Activated CD4-positive, alpha-beta T cell treated with anti-CD3 and anti-CD28 coated beads, Interleukin-2, amount 10 ng/mL, durations not matched to agents 24 days and 14 days (primary cell): ENCODE measurements at places on chromosomes 13 and 19. TPM values are rescaled to one million over a fixed set of nuclear protein-coding genes. Genes with fewer than 3 reads are reported as not detected.
A peak's percentile ranks its signal among the peaks of the same experiment; 100 is the strongest.

GRCh38 chr13:78192716-78193115 lies 274.1 kb upstream of the EDNRB start:
- no peaks in the 10 kb centered on the region for H3K36me3 ChIP-seq
- no peak overlapping the region for H3K4me3 ChIP-seq
- no peak for DNase-seq
- H3K27ac ChIP-seq, result no peak overlapping the region
- no peaks in the 10 kb centered on the region for H3K4me1 ChIP-seq

DNA sequence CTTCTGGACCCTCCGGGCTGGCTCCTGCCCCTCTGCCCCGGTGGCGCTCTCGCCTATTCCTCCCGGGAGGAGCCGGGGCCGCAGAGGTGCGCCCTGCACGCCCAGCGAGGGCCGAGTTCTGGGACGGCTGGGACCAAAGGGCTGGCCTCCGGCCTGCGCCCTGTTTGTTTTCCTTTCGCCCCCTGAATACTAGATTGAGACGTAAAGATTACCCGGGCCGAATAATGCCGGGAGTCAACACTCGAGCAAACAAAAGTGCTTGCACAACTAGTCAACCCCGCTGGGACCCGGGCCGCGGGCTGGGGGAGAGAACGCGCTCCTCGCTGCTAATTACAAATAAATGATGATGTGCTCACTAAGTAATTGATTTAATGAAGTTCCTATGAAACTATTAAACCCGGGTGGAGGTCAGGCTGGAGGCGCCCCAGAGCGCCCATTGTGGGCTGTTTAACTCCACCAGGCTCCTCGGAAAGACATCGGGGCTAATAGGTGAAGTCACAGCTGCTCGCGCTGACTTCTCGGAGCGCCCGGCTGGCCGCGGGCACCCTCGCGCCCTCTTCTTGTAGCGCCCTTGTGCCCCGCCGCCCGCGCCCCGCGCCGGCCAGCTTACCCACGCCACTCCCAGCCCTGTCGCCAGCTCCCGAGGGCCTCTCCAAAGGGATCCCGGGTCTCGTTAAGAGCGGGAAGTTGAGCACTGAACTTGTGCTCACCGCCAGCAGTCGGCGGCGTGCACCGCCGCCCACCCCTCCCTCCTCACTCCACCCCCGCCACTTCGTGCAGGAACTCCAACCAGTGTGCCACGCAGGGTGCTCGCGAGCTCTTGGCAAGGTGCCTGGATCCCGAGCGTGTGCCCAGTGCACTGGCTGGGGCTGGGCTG lies 14.9 kb downstream of the ZIC5 start:
- peak overlapping the region; percentile 51 for H3K27ac ChIP-seq
- peaks cover 7% of the 10 kb centered on the region for H3K4me1 ChIP-seq
- H3K36me3 ChIP-seq, result no peaks in the 10 kb centered on the region
- H3K4me3 ChIP-seq, result peak overlapping the region; percentile 35

DNA sequence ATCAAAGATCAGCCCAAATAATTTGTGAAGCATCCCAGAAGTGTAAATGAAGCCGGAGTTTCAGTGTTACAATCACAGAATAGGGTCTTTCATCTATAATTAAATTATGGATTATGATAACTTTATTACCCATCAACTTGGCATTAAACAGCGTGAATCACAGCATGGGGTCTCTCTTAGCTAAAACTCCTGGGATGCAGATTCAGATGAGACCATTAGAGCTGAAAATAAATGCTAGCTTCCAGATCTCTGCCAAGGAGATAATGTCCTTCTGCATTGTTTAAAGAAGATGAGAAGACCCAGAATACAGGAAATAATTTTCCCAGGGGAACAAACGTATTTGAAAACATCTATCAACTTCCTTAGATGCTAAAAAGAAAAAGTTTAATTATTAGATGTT lies 546.0 kb upstream of the PCDH9 start:
- DNase-seq, result no peak
- no peaks in the 10 kb centered on the region for H3K4me1 ChIP-seq
- no peak overlapping the region for H3K4me3 ChIP-seq
- no peaks in the 10 kb centered on the region for H3K36me3 ChIP-seq

- H3K4me3 ChIP-seq, result peak within 1 kb of the TSS; percentile 82
- peak; percentile 86 for DNase-seq
- H3K27ac ChIP-seq, result peak within 1 kb of the TSS; percentile 73
- peaks cover 8% of the 10 kb centered on the region for H3K4me1 ChIP-seq
- H3K36me3 ChIP-seq, result peaks cover 6% of the 10 kb centered on the region
Observed at GRCh38 chr19:2015608-2015950, at the start of gene BTBD2. Gene BTBD2 (minus strand): TSS chr19:2015714. CDS start chr19:2015703, 11 bp downstream.

DNA sequence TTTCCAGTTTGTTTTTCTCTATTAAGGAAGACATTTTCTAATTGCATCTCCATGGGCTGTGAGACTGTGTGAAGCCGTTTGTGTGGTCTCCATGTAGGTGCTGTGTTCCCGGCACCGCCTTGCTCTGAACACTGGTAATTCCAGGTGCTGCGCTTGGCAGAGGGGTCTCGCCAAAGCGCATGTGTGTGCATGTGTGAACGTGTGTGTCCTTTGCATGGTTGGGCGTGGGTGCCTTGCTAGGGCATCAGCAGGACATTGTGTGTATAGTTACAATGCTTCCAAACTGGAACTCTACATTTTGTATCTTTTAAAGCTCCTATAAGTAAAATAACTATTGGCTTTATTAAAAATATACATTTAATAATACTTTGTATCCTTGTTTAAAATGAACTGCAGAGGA lies 9.8 kb upstream of the GPI start:
- H3K4me1 ChIP-seq, result peaks cover 34% of the 10 kb centered on the region
- H3K4me3 ChIP-seq, result no peak overlapping the region
- H3K27me3 ChIP-seq, result no peaks in the 10 kb centered on the region

DNA sequence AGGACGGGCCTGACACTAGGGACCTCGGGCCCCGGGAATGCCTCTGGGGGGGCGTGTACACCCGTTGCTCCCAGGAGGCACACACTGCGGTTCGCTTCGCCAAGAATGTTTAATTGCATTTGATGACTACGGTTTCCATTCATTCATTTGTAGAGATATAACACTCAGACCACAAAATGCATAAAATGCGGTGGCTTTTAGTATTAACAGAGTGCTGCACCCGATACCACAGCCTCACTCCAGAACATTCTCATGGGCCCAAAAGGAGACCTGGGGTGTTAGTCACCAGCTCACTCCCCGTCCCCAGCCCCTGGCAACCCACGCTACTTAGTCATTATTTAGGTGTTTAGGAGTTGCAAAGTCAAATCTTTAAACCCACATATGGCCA lies 21.8 kb downstream of the HCN2 start:
- H3K4me1 ChIP-seq, result peaks cover 12% of the 10 kb centered on the region
- DNase-seq, result no peak
- peak overlapping the region; percentile 95 for H3K27ac ChIP-seq
- peaks cover 14% of the 10 kb centered on the region for H3K36me3 ChIP-seq
- peaks cover 2% of the 10 kb centered on the region for H3K27me3 ChIP-seq

GRCh38 chr19:40774916-40775631 lies at the start of gene MIA:
Gene MIA (plus strand): TSS chr19:40775521. CDS start chr19:40775543, 22 bp downstream.
- H3K36me3 ChIP-seq, result peaks cover 13% of the 10 kb centered on the region
- peaks cover 48% of the 10 kb centered on the region for H3K4me1 ChIP-seq
- no peaks in the 10 kb centered on the region for H3K27me3 ChIP-seq
- H3K27ac ChIP-seq, result peak within 1 kb of the TSS; percentile 49
- no peak within 1 kb of the TSS for H3K4me3 ChIP-seq

DNA sequence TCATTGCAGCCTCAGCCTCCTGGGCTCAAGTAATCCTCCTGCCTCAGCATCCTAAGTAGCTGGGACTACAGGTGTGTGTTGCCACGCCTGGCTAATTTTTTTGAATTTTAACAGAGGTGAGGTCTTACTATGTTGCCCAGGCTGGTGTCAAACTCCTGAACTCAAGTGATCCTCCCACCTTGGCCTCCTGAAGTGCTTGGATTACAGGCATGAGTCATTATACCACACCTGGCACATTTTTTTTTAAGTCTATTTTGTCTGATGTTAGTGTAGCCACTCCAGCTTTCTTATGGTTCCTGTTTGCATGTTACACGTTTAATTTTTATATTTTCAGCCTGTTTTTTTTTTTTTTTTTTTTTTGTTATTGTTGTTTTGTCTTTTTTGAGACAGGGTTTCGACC lies 24.8 kb downstream of the KDM4B start:
- H3K27ac ChIP-seq, result no peak overlapping the region
- H3K4me3 ChIP-seq, result no peak overlapping the region
- no peak for DNase-seq
- H3K4me1 ChIP-seq, result peaks cover 4% of the 10 kb centered on the region
- H3K27me3 ChIP-seq, result no peaks in the 10 kb centered on the region

DNA sequence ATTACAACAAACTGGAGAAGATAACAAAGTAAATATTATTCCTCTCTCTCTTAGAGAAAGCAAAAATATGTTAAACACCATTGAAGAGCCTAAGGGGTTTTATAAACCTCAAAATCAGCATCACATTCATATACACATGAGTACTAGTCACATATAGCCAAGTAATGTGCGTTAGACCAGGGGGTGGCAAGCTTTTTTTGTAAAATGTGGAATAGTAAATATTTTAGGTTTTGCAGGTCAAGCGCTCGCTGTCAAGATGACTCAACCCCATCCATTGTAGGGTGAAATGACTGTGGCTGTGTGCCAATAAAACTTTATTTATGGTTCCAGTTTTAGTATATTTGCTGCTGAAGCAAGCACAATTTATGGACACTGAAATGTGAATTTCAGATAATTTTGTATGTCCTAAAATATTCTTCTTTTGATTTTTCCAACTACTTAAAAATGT lies 21.7 kb downstream of the RFX2 start:
- peaks cover 15% of the 10 kb centered on the region for H3K4me1 ChIP-seq
- no peak overlapping the region for H3K4me3 ChIP-seq
- peaks cover 4% of the 10 kb centered on the region for H3K27me3 ChIP-seq
- no peak for DNase-seq

- H3K27ac ChIP-seq, result no peak overlapping the region
- H3K36me3 ChIP-seq, result no peaks in the 10 kb centered on the region
- H3K27me3 ChIP-seq, result peaks cover 4% of the 10 kb centered on the region
- no peaks in the 10 kb centered on the region for H3K4me1 ChIP-seq
- DNase-seq, result no peak
Observed at GRCh38 chr13:77896536-77896935, 22.1 kb downstream of the EDNRB start.

DNA sequence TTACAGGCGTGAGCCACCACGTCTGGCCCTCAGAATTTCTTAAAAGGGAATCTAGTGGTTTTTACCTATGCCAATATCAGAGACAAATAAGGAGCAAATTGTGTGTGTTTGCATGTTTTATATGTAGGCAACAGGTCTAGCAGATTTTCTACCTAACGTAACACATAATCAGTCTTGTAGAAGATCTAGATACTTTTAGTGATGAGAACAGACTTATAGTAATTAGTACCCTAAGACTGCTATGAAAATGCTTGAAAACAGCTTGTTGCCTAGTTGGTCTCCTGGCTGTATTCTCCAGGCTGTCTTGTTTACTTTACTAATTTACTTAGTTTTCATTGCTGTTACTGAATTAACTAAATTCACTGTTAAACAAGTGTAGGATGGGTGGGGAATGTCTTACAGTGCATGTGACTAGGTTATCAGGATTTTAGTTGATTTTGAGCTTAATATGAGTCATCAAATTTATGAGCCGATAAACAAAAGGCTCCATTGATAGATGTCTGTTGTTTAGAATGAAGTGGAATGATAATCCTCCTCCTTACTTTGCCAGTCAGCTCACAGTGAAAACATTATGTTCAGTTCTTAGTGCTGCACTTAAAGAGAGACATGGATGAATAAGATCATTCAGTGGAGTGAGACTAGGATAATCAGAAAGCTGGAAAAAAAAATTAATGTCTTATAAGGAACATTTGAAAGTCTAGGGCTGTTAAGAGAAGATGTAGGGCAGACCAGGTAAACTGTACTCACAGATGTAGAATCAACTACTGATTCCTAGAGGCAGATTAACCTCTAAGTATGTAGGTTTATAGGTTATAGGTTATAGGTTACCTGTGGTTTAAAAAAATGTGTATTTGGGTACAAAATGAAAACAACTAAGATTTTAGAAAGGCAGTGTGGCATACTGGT lies 22.4 kb downstream of the GTF2F2 start:
- no peak overlapping the region for H3K4me3 ChIP-seq
- peaks cover 18% of the 10 kb centered on the region for H3K4me1 ChIP-seq
- peaks cover 17% of the 10 kb centered on the region for H3K36me3 ChIP-seq
- no peak overlapping the region for H3K27ac ChIP-seq

- H3K4me1 ChIP-seq, result peaks cover 66% of the 10 kb centered on the region
- no peaks in the 10 kb centered on the region for H3K27me3 ChIP-seq
- no peak overlapping the region for H3K27ac ChIP-seq
- no peak for DNase-seq
Observed at GRCh38 chr13:98548230-98548629, 28.7 kb downstream of the STK24 start.

- no peaks in the 10 kb centered on the region for H3K4me1 ChIP-seq
- H3K27ac ChIP-seq, result no peak overlapping the region
- H3K36me3 ChIP-seq, result no peaks in the 10 kb centered on the region
Observed at GRCh38 chr13:67013709-67014108, 216.4 kb downstream of the PCDH9 start.

DNA sequence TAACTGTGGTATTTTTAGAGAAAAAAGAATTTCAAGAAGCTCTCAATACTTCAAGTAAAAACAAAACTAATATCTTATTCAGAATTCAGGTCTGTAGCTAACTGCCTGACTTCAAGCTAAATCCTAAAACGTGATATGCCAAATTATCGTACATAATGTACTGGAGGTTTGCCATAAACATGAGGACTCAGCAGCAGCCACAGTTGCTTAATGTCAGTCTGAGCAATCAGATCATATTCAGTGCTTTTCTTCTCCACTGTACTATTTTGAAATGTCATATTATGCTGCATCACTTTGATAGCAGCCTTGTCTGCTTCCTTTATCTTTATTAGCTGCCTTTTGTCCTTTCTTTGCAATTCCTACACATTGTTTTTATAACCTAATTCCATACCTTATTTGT lies 265.1 kb upstream of the EDNRB start:
- H3K36me3 ChIP-seq, result no peaks in the 10 kb centered on the region
- H3K4me1 ChIP-seq, result no peaks in the 10 kb centered on the region
- no peaks in the 10 kb centered on the region for H3K27me3 ChIP-seq

- H3K4me3 ChIP-seq, result no peak overlapping the region
- no peak overlapping the region for H3K27ac ChIP-seq
Observed at GRCh38 chr13:79937771-79938216, 403.1 kb downstream of the SPRY2 start.

Gene ATG4D
- total RNA-seq, result 36.7 and 40.8 TPM in 2 replicates

Gene ZNF98
- not detected in 2 replicates for total RNA-seq

Gene NDUFA11
- total RNA-seq, result 237 and 251 TPM in 2 replicates

Gene PDX1
- total RNA-seq, result not detected in 2 replicates

Gene FFAR3
- 0.21 and 0.69 TPM in 2 replicates for total RNA-seq

Gene RNF113B
- total RNA-seq, result not detected in 2 replicates
